ENCODE measurements at places on chromosomes 4 and X.

- DNase-seq = no peak
Measured at GRCh38 chrX:31092476-31092875, 20.6 kb upstream of the FTHL17 start.

- no peak for DNase-seq
Measured at GRCh38 chr4:45640281-45640680, 483.6 kb downstream of the GABRG1 start.

- DNase-seq = no peak
Measured at GRCh38 chr4:42487230-42487629, 89.9 kb downstream of the SHISA3 start.

DNA sequence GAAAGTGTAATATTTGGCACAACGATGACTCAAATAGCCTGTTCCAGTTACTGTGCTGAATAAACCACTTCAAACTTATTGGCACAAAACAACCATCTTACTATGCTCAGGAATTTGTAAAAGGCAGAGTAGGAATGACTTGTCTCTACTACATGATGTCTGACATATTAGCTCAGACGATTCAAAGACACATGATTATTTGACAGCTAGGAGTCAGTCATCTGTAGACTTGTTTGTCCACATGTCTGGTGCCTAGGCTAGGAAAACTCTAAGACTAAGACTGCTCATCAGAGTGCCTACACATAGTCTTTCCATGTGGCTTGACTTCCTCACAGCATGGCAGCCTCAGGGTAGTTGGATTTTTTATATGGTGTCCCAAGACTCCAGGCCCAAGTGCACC lies 154.5 kb downstream of the FANCB start:
- no peak for DNase-seq

Data from SHP77 treated with DMSO at 0.1 percent for 48 hours (cell line).